ENCODE measurements at places on chromosomes 2 and 18.

GRCh38 chr2:199772035-199772976 lies 78.7 kb downstream of the FTCDNL1 start:
- DNase-seq = no peak

DNA sequence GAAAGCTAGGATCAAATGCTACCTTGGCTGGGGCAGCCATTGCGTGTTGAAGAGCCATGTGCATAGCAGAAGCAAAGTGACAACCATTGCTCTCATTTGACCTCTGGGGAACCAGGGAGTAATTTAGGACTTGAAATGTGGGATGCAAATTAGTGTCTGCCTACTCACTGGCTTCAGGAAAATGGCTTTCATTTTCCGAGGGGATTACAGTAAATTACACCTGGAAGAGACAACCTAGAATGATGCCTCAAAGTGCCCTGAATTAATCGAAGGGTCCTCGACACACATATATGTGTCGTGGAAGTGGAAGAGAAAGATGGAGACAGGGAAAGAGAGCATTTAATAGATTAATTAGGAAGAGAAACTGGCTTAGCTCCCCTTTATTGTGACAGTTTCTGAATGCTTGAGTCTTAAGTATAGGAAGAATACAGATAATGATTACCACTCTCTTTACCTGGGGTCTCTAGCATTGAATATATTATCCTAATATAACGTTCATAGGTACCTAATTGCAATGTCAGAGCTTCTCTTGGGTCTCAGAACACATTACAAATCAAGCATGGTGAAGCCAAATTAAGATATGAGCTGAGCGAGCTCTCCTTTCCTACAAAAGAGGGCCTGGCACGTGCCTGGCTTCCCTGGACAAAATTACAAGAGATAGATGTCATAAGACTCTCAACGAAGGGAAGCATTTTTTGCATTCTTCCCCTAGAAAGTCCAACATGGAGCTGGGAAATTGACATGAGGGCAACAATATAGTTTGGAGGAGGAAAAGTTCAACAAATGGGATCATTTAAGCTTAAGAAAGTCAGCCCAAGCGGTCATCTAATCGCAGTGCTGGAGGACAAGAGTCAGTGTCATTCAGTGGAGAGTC lies 59.5 kb downstream of the MYCN start:
- no peak for DNase-seq

DNA sequence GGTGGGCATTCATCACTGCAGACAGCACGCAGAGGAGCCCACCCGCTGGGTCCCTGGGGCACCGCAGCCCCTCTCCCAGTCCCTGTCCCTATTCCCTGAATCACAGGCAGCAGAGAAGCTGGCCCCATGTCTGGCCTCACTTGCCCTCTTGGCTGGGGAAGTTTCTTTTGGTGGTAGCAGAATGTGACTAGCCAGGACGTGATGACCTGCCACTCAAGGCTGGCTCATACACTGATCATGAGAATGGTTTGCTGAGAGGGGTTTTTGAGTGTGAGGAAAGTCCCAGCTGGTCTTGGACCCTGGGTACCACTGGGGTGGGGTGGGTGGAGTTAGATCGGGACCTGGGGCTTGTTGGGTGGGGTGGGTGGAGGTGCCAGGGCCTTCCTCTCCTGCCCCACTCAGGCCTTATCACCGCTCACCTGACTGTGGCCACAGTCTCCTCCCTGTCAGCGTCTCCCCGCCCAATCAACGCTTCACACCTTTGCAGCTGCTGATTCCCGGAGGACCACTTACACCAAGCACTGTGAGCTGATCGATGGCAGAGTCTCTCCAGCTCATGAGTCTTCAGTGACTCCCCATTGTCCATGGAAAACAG lies 28.9 kb upstream of the FOSL2 start:
- DNase-seq = no peak

DNA sequence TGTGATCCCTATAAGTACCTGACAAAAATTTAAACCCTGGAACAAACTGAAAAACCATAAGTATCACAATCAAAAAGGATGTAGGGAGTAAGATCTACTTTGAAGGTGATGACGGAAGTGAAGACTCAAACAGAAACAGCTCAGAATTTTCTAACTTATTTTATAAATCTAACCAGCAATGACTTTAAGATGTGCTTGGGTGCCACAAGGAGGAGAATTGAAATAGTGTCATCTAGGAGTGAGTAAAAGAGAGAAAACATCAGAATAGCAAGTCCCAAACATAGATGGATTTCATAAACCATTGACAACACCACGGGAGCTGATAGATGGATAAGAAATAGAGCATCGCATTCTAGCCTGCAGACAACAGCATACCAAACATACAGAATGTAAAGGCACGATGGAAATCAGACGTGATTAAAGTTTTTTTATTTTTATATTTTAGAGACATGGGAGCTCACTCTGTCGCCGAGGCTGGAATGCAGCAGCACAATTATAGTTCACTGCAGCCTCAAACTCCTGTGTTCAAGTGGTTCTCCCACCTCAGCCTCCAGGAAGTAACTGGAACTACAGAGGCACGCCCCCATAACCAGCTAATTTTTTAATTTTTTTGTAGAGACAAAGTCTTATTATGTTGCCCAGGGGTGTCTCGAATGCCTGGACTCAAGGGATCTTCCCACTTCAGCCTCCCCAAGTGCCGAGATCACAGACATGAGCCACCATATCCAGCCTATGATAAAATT lies 36.9 kb downstream of the MAP3K19 start:
- DNase-seq = no peak

GRCh38 chr2:228613133-228613850 lies 431.8 kb upstream of the SPHKAP start:
- no peak for DNase-seq

DNA sequence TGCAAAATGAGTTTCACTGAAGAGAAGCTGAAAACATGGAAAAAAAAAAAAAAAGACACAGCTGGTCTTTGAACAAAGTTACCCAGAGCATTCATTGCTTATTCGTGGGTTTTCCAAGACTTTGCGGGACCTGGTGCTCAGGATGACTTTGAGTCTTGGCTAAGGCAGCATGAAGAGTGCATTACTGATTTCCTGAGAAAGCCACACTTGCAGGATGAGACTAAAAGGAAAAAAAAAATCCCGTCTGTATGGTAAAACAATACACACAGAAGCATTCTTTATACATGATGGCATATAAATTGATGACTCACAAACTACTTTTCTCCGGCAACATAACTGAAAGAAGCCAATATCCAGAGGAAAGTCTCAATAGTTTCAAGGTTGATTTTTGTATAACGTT lies 195.4 kb downstream of the SPP2 start:
- DNase-seq = no peak

GRCh38 chr2:241633561-241633960 lies 3.4 kb downstream of the THAP4 start:
- no peak for DNase-seq
